ENCODE measurements at places on chromosomes 5 and 9.

DNA sequence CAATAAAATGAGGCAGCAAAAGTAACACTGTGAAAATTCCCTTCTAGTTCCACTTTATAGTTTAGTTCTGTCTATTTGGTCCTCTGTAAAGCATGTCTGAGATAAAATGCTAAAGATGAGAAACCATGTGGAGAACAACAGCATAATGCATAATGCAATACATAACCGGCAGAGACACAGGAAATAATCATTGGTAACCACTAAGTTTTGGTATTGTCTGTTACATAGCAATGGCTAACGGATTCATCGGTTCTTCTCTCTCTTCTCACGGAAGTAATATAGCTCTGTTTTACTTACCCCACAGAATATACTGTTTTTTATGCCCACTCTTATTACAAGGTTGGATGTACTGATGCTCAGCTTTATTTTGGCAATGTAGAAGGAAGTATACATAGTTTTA, 158.9 kb downstream of the FAM174A start:
- no peak overlapping the region for H3K27ac ChIP-seq
- DNase-seq: no peak
- no peaks in the 10 kb centered on the region for H3K27me3 ChIP-seq
- no peak overlapping the region for H3K4me3 ChIP-seq

DNA sequence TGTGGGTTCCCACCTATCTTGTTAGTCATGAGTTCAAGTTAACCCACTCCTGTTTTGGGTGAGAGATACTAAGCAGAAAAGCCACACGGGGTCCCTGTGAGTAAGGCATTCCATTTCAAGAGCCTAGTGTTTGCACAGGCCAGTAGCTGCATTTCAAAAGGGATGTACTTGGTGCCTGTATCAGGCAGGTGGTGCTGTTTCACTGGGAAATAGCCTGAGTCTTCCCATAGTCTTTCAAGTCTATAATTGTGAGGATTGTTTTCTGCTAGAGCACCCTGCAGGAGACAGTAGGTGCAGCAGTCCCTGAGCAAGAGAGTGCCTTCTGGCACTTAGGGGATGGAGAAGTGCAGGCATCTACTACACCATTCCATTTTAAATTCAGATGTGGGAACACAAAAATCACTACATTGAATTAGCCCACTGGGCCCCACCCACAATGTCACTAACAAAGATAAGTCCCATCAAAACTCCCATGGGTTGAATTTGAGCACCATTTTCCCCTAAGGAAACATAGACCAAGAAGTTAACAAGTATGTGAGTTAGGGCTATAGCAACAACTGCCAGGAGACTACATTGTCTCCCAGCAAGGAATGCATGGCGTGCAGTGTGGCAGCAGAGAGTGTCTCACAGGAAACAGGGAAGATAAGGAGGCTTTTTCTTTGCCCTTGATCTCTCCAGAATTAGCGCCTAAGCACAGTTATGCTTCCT, 263.2 kb downstream of the COX7C start:
- no peak overlapping the region for H3K4me3 ChIP-seq
- no peak for DNase-seq
- H3K27me3 ChIP-seq: no peaks in the 10 kb centered on the region
- H3K27ac ChIP-seq: no peak overlapping the region
- no peaks in the 10 kb centered on the region for H3K36me3 ChIP-seq

- no peaks in the 10 kb centered on the region for H3K27me3 ChIP-seq
- DNase-seq: no peak
- no peak overlapping the region for H3K27ac ChIP-seq
- no peaks in the 10 kb centered on the region for H3K4me1 ChIP-seq
- peaks cover 16% of the 10 kb centered on the region for H3K36me3 ChIP-seq
These were observed 51.0 kb downstream of the HABP4 start for GRCh38 chr9:96500696-96501632.

DNA sequence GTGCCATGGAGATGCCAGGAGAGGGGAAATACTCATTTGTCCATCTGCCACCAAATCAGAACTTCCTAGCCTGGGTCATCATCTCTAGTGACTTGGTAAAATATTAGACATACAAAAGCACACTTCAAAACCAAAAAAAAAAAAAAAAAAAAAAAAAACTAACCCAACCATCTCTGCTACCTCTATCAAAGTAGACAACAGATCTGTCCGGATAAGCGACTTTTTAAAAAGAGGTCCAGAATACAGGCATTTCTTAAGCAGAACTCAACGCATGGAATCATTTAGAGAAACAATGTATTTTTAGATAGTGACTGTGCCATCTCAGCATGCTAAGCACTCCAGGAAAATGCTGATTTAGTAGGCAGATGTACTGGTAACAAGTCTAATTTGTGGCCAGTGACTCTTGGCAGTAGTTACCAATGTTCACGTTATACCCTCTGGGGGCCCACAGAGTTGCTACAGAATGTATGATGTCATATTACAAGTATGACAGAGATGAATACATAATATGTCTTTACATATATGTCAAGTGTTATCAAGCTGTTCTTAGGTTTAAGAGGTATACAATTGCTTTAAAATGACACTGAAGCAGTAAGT, 107.8 kb downstream of the SMIM23 start:
- no peak for DNase-seq
- H3K4me1 ChIP-seq: no peaks in the 10 kb centered on the region
- no peak overlapping the region for H3K27ac ChIP-seq
- H3K36me3 ChIP-seq: peaks cover 10% of the 10 kb centered on the region

GRCh38 chr9:30075451-30076199, 2308.8 kb upstream of the ACO1 start:
- H3K27ac ChIP-seq: no peak overlapping the region
- H3K27me3 ChIP-seq: no peaks in the 10 kb centered on the region
- H3K4me1 ChIP-seq: no peaks in the 10 kb centered on the region
- H3K4me3 ChIP-seq: no peak overlapping the region

DNA sequence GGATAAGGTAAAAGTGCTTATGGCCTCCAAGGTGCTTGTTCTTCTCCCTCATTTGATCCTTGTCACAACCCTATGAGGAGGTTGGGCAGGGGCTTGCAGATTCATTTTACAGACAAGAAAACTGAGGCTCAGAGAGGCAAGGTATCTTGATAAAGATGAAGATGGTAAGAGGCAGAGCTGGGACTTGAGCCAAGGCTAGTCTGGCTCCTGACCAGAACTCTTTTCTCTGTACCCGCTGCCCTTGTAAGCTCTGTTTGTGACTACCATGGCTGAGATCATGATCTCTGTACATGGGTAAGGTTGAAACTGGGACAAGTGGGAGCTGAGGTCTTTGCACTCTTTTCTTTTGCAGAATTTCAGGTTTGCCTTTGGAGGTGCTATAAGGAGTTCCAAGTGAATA, 33.6 kb downstream of the SEC61B start:
- H3K27me3 ChIP-seq: no peaks in the 10 kb centered on the region
- no peak overlapping the region for H3K4me3 ChIP-seq

- H3K4me3 ChIP-seq: no peak overlapping the region
- H3K27ac ChIP-seq: peak overlapping the region; percentile 53
- no peaks in the 10 kb centered on the region for H3K27me3 ChIP-seq
- no peak for DNase-seq
- no peaks in the 10 kb centered on the region for H3K36me3 ChIP-seq
- peaks cover 13% of the 10 kb centered on the region for H3K4me1 ChIP-seq
These were observed 287.8 kb upstream of the RASA1 start for GRCh38 chr5:86979811-86980411.

DNA sequence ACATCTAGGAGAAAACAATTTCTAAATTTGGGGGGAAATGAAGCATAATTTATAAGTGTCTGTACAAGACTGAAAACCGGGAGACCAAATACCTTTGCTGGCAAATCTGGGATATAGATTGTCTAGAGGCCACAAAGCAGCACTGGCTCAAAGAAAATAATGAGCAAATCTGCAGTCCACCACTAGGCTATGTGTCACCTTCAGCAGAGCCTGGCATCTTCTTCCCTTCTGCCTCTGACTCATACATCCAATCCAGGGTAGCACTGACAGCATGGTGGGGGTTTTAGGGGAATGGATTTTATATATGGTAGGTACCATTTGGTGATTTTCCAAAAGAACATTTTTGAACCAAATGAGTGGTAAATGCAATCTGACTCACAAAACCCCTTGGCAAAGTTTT, 12.8 kb downstream of the FAM81B start:
- no peak overlapping the region for H3K4me3 ChIP-seq
- no peaks in the 10 kb centered on the region for H3K36me3 ChIP-seq
- H3K27ac ChIP-seq: no peak overlapping the region

DNA sequence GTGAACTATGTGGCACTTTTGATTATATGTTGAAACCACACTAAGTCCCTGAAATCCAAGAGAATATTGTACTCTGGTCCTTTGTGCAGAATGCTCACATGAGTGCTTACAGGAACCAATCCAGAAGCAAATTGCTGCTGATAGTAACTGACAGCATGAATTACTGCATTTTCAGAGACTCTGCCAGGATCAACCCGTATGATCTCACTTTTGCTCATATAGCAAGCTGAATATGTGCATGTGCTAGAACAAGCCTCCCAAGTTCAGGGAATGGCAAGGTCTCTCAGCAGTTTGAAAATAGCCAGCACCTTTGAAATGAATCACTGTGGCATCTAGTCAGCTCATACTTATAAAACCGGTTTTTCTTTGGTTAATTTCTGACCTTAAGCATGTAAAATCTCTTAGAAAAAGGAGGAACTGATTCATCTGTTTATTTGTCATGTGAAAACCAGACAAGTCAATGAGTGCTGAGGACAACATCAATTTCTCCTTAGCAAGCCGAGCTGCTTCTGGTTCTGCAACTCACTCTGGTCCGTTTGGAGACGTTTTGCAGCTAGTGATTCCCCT, 215.7 kb upstream of the ELL2 start:
- no peak overlapping the region for H3K27ac ChIP-seq
- H3K36me3 ChIP-seq: no peaks in the 10 kb centered on the region
- DNase-seq: no peak
- no peak overlapping the region for H3K4me3 ChIP-seq
- H3K4me1 ChIP-seq: no peaks in the 10 kb centered on the region

Data from spleen (tissue), 13 donors.